ENCODE measurements at places on chromosomes 13 and 19. TPM values are rescaled to one million over a fixed set of nuclear protein-coding genes. Genes with fewer than 3 reads are reported as not detected.

GRCh38 chr13:41364043-41364442 lies 53.0 kb downstream of the NAA16 start:
- no peak for DNase-seq

The FREM2 gene
- 41.9 TPM for polyA plus RNA-seq

The MAP4K1 gene
- 3.4 TPM for polyA plus RNA-seq

DNA sequence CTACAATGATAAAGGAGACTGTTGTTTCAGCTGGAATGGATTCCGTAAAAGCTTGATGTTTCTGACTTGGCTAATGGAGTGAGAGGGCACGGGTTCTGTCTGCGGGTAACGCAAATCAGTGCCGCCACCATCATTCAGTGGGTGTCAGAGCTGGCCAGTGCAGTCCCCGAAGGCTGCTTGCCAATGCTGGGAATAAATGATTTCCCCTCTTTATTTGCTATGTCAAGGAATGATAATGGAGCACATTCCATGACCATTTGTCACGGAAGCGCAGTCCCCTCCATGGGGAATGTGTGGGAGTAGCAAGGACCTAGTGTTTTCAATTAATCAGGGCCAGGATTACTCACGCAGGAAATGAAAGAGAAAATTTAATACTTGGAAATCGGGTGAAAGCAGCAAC lies 899.3 kb downstream of the UQCRFS1 start:
- no peak for DNase-seq

- no peak for DNase-seq
Measured at GRCh38 chr19:10013834-10014618, 743 bp downstream of the RDH8 start.

The N4BP2L1 gene
- 51.4 TPM for polyA plus RNA-seq

GRCh38 chr19:44050740-44051649 lies 841 bp upstream of the ZNF223 start:
- no peak for DNase-seq

DNA sequence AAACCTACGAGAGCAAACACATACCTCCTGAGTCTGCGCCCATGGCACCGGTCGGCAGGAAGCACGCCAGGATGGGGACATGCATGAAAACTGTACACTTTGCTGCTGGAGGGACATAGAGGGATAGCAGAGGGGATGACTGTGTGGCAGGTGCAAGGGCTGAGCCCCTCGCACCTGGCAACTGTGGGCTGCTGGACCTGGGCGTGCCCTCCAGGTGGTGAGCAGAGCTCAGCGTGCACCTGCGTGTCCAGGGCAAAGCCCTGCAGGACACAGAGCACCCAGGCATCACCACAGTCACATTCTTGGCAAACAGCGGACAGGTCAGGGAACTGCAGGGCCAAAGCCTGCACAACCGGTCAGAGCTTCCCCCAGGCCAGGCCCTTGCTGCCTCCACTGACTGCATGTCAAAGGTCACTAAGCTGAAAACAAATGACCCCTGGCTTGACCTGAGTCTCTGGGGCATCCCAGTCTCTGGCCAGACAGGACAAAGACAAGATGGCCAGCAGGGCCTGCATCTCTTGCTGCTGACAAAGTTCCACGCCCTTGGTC lies 9.0 kb upstream of the ISYNA1 start:
- DNase-seq, result no peak

- no peak for DNase-seq
Measured at GRCh38 chr19:57512845-57513244, 13.1 kb downstream of the ZNF773 start.

GRCh38 chr19:48873476-48874302 lies 1.5 kb downstream of the PPP1R15A start:
- no peak for DNase-seq

DNA sequence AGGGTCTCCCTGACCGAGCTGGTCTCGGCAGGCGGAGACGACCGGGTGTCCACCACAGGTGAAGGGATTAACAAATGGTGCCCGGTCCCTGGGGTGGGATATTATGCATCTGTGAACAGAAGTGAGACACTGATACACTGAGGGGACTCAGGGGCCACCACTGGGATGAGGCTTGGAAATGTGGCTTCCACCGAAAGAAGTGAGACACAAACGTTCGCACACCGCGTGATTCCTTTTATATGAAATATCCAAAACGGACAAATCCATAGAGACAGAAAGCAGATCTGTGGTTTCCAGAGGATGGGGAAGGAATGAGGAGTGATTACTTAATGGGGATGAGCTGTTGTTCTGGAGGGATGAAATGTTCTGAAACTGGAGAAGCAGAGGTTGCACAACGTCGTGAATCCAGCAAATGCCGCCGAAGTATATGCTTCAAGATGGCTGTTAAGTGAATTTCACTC lies 47.5 kb downstream of the C13orf46 start:
- no peak for DNase-seq

GRCh38 chr13:41053384-41053826 lies 7.9 kb upstream of the WBP4 start:
- peak; percentile 42 for DNase-seq

- DNase-seq, result no peak
Measured at GRCh38 chr13:26658448-26659385, 101.2 kb downstream of the WASF3 start.

DNA sequence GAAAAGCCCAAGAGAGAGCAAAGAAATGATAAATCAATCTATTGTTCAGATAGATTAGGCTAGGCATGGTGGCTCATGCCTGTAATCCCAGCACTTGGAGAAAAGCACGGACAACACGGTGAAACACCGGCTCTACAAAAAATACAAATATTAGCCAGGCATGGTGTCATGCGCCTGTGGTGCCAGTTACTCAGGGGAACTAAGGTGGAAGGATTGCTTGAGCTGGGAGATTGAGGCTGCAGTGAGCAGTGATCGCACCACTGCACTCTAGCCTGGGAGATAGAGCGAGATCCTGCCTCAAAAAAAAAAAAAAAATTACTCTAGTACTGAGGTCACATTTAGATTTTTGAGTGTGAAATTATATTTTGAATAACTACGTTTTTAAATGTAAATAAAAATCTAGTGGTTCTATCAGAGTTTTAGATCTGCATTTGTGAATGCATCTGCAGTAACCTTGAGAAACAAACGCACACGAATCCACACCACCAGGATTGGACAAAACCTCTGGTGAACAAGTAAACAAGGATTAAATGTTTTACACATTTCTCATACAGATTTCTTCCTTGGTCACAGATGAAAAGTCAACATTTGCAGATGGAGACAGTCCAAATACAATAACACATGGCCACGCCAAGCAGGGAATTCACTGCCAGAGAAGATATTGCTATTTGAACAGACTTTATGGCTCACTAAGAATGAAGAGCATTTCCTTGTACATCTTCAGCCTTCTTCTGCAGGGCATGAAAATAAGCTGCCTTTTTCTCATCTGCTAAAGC lies 917.6 kb downstream of the PCDH9 start:
- DNase-seq, result peak; percentile 14

GRCh38 chr19:13574933-13575332 lies 68.7 kb upstream of the CACNA1A start:
- no peak for DNase-seq

DNA sequence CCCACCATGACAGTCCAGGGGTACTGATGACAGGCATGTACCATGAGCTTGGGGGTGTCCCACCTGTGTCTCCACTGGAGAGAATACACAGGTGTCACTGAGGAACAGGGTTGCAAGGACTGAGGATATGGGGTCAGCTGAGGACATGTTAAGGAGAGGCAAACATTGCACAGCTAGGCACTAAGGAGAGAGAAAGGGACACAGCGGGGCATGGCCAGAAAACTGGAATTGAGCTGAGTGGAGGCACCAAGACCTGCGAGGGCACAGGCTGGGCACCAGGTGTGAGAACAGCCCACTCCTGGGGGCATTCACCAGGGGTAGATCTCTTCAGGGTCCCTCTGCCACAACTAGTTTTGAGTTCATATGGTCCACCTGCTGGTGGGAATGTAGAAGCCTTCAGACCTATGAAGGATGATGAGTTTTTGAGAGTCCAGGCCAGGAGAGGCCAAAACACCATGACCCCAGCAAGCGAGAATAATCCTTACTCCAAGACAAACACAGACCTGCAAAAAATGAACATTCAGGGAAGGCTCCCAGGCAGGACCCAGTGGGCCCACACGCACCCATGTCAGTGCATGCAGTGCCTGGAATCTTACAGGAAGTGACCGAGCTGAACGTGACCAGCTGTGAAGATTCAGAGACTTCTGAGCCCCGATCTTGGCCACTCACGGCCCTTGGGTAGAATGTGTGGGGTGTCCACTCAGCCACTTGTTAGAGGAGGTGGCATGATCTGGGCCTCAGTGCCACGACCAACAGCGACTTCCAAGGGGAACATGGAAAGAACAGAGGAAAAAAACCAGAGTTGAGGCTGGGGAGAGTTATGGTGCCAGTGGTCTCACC lies 1.4 kb upstream of the ZNF584 start:
- no peak for DNase-seq

DNA sequence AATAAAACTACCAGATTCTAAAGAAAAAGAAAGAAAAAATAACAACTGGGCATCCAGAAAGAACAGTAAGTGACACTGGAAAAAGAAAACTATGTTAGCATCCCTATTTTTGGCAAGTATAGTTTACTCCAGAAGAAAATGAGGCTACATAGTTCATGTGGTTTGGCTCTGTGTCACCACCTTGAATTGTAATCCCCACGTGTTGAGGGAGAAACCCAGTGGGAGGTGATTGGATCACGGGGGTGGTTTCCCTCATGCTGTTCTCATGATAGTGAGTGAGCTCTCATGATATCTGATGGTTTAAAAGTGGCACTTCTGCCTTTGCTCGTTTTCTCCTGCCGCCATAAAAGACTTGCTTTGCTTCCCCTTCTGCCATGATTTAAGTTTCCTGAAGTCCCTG lies 76.9 kb downstream of the ITGBL1 start:
- DNase-seq, result no peak

GRCh38 chr19:10519421-10519820 lies 2.2 kb upstream of the S1PR5 start:
- DNase-seq, result no peak

- no peak for DNase-seq
Measured at GRCh38 chr13:65914716-65915115, 1315.4 kb downstream of the PCDH9 start.

- peak; percentile 66 for DNase-seq
Measured at GRCh38 chr13:42110410-42111155, 62.1 kb downstream of the DGKH start.

- no peak for DNase-seq
Measured at GRCh38 chr13:24230428-24231072, 70.0 kb downstream of the SPATA13 start.

Measured in right lung (tissue), 10 donors.